Upper lobe of right lung (tissue), 1 donor: ENCODE measurements at places on chromosomes 1 and 21. TPM values are rescaled to one million over a fixed set of nuclear protein-coding genes. Genes with fewer than 3 reads are reported as not detected.

The ARHGEF16 gene
- total RNA-seq: 12.2 TPM

The OR2M3 gene
- total RNA-seq: not detected

The CFHR2 gene
- total RNA-seq: not detected

The MATN1 gene
- not detected for total RNA-seq

The PBXIP1 gene
- 75.7 TPM for total RNA-seq

The TSSK3 gene
- 2.5 TPM for total RNA-seq

The TRIM17 gene
- total RNA-seq: 2.6 TPM

The MCOLN2 gene
- 10.1 TPM for total RNA-seq

The GPA33 gene
- total RNA-seq: 0.90 TPM

The PLA2G4A gene
- 10.7 TPM for total RNA-seq

- peaks cover 10% of the 10 kb centered on the region for H3K4me1 ChIP-seq
- DNase-seq: no peak
- H3K4me3 ChIP-seq: no peak overlapping the region
- H3K36me3 ChIP-seq: peaks cover 56% of the 10 kb centered on the region
- H3K27ac ChIP-seq: no peak overlapping the region
Measured at GRCh38 chr1:19307794-19308508, 4.0 kb downstream of the AKR7A2 start.

DNA sequence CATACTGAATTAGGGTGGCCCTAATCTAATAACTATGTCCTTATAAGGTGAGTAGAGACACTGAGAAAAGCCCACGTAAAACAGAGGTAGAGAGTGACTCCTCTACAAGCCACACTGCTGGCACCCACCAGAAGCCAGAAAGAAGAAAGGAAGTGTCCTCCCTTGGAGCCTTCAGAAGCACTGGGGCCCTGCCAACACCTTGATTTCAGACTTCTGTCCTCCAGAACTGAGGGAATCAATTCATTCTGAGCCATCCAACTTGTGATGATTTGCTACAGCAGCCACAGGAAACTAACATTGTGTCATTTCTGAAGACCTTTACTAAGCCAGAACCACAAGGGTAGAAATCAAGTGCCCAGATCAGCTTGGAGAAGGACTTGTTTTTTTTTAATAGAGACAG, 15.0 kb downstream of the GNB1 start:
- DNase-seq: no peak
- no peaks in the 10 kb centered on the region for H3K27me3 ChIP-seq
- H3K27ac ChIP-seq: no peak overlapping the region
- no peak overlapping the region for H3K4me3 ChIP-seq
- H3K4me1 ChIP-seq: peaks cover 66% of the 10 kb centered on the region

DNA sequence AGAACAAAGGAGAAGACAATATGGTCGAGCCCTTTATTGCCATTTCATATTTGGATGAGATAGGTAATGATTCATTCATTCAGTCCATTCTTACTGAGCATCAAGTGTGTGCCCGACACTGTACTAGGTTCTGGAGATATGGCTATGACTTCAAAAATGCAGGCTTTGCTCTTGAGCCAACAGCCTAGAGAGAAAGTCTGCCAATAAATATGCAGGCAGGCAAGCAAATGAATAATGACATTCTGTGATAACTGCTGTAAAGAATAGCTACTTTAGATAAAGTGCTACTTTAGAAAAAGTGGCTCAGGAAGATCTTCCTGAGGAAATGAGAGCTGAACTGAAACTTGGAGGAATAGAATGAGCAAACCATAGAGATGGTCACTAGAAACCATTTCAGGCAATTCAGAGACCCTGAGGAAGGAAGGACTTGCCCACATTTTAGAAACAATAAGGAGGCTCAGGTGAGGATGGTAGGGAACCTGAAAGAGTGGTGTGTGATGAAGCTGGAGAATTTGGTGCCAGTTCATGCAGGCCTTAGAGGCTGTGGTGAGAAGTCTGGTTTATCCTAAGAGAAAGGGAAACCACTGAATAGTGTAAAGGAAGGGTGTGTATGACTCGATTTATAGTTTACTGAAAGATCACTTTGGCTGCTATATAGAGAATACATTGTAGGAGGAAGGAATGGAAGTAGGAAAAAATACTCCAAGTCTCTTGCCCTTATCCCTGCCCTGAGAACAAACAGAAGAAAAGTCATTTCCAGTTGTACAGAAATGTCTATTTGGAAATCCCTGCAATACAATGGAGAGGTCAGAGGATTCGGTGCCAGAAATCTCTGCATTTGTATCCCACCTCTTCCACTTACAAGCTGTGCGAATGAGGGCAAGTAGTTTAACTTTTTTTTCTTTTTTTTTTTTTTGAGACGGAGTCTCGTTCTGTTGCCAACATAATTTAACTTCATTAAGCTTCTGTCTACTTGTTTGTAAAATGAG, 167.9 kb downstream of the VPS13D start:
- no peak overlapping the region for H3K27ac ChIP-seq
- peaks cover 22% of the 10 kb centered on the region for H3K36me3 ChIP-seq
- H3K27me3 ChIP-seq: no peaks in the 10 kb centered on the region

DNA sequence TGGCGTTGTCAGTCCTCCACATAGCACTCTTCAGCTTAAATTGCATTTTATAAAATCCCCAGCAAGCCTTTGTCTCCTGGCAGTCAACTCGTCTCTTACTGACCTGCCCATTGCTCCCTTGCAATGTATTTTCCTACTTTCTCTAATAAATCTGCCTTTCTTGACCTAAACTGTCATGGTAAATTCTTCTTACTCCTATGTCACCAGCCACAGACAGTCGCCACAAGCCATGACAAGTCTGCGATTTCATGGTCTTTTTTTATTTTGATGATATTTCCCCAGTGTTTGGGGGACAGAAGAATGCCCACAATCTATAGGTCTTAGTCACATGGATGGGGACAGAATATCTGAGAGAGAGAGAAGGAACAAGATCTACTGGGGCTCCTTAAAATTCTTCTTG, 8.4 kb downstream of the IFNAR2 start:
- H3K27me3 ChIP-seq: no peaks in the 10 kb centered on the region
- H3K4me3 ChIP-seq: no peak overlapping the region
- peaks cover 4% of the 10 kb centered on the region for H3K4me1 ChIP-seq
- no peak overlapping the region for H3K27ac ChIP-seq
- H3K36me3 ChIP-seq: no peaks in the 10 kb centered on the region

DNA sequence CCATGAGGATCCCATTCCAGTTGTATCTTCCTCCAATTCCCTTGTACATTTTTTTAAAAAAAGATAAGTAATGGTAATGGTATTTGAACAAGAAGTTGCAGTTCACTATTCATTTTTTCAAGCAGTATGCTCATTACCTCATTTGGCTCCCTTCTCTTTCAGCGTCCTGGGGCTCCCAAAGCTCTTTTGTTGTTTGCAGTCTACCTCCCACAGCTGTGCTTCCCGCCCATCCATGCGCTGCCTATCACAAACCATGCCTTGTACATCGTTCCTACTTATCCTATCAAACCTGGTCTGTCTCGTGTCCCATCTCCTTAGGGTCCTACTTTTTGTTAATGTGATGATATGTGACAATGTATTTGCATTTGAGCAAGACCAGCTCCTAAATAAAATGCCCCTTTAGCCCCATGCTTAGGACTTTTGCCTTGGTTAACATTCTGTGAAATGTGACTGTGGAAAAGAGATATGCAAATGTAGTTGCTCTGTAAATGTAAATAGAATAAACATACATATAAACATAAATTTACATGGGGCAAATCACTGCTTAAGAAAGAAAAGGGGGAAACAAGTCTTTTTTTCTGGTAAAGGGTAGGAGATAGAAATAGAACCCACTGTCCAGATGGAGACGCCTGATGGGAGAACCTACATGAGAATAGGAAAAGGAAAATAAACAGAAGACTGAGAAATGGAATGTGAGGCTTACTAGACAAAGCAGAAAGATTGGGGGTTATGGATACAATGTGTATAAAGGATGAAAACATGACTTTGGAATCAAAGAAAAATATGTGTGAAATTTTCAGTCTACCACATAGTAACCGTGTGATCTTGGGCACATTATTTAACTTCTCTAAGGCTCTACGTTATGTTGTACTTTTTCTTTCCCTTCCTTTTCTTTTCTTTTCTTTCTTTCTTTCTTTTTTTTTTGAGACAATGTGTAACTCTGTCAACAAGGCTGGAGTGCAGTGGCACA, 59.8 kb upstream of the PLXNA2 start:
- no peak for DNase-seq
- peaks cover 9% of the 10 kb centered on the region for H3K4me1 ChIP-seq
- no peaks in the 10 kb centered on the region for H3K36me3 ChIP-seq
- no peak overlapping the region for H3K27ac ChIP-seq
- no peak overlapping the region for H3K4me3 ChIP-seq

DNA sequence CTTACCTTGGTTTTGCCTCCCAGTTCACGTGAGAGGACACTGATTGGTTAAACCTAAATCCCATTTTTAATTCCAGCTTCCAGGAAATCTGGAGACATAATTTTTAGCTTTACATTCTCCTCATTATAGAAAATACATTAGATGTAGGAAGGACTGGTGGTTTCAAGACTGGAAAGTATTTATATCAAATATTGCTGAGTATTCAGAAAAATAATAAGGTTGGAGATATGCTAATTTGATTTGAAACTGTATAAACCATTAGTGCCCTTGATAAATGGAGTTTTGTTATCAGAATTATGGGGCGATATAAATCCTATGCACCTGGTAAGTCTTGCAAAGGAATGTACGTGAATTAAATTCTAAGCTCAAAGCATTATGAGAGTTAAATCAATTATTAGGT, 218.0 kb upstream of the ADGRL4 start:
- H3K27ac ChIP-seq: no peak overlapping the region
- H3K4me3 ChIP-seq: no peak overlapping the region
- H3K27me3 ChIP-seq: no peaks in the 10 kb centered on the region

- no peak overlapping the region for H3K27ac ChIP-seq
- no peaks in the 10 kb centered on the region for H3K36me3 ChIP-seq
- H3K4me3 ChIP-seq: no peak overlapping the region
- H3K4me1 ChIP-seq: no peaks in the 10 kb centered on the region
- no peak for DNase-seq
Measured at GRCh38 chr1:213474054-213474453, 423.0 kb downstream of the RPS6KC1 start.

- H3K36me3 ChIP-seq: no peaks in the 10 kb centered on the region
- H3K4me3 ChIP-seq: no peak overlapping the region
- H3K4me1 ChIP-seq: peaks cover 8% of the 10 kb centered on the region
- no peaks in the 10 kb centered on the region for H3K27me3 ChIP-seq
- DNase-seq: no peak
- no peak overlapping the region for H3K27ac ChIP-seq
Measured at GRCh38 chr1:53104289-53104913, 38.0 kb downstream of the SLC1A7 start.

- no peak overlapping the region for H3K27ac ChIP-seq
- H3K4me3 ChIP-seq: no peak overlapping the region
Measured at GRCh38 chr1:15843826-15844572, 3.5 kb upstream of the SPEN start.

DNA sequence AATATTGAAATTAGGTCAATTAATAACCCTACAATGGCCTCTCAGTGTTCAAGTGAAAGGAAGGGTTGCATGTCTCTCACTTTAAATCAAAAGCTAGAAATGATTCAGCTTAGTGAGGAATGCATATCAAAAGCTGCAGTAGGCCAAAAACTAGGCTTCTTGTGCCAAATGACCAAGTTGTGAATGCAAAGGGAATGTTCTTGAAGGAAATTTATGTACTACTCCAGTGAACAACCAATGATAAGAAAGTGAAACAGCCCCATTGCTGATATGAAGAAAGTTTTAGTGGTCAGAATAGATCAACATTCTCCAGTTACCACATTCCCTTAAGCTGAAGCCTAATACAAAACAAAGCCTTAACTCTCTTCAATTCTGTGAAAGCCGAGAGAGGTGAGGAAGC, 10.0 kb downstream of the MAEL start:
- no peaks in the 10 kb centered on the region for H3K4me1 ChIP-seq
- H3K4me3 ChIP-seq: no peak overlapping the region
- DNase-seq: no peak
- H3K27me3 ChIP-seq: peaks cover 4% of the 10 kb centered on the region
- no peak overlapping the region for H3K27ac ChIP-seq
- no peaks in the 10 kb centered on the region for H3K36me3 ChIP-seq

DNA sequence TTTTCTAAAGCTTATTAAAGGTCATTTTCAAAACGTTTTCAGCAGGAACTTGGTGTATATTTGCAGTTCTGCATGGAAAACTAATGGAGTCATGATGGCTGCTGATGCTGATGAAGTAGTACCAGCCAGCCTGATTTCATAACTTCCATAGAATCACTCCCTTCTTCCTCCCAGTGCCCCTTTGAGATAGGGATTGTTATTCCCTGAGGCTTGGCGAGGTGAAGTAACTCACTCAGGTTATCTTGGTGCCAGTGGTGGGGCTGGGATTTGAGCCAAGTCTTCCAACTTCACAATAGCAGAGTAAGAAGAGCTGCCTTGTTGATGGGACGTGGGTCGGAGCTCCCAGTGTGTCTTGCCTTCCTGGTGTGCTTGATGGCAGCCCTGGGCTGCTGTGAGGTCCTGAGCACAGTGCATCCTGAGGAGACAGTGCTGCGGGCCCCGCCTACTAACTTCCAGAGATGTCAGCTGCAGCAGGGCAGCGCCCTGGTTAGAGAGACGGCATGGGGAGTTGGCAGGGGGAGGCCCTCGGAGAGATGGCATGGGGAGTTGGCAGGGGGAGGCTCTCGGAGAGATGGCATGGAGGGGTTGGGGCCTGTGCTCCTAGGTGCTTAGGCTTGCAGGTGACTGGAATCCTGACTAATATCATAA, 92.6 kb downstream of the PCBP3 start:
- DNase-seq: no peak
- no peak overlapping the region for H3K4me3 ChIP-seq
- H3K4me1 ChIP-seq: no peaks in the 10 kb centered on the region
- no peaks in the 10 kb centered on the region for H3K36me3 ChIP-seq
- no peaks in the 10 kb centered on the region for H3K27me3 ChIP-seq

DNA sequence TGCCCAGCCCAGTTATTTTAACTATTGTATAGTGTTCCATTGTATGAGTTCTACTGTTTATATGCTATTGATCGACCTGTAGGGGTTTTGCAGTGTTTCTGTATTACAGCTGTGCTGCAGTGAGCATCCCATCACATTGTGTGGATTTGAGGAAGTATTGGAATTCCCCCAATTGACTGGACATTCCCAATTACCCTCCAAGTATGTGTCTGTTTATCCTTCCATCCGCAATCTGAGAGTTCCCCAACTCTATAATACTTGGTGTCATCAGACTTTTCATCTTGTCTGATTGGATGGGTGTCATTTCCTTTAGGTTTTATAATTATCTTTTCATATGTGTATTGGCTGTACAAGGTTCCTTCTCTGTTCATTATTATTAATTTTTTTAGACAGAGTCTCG, 27.8 kb downstream of the PSEN2 start:
- no peak for DNase-seq
- no peaks in the 10 kb centered on the region for H3K27me3 ChIP-seq
- no peaks in the 10 kb centered on the region for H3K4me1 ChIP-seq

- no peak overlapping the region for H3K4me3 ChIP-seq
- no peaks in the 10 kb centered on the region for H3K4me1 ChIP-seq
- no peaks in the 10 kb centered on the region for H3K27me3 ChIP-seq
Measured at GRCh38 chr1:62335656-62336055, 16.4 kb upstream of the KANK4 start.

GRCh38 chr1:233569636-233570035, 44.3 kb upstream of the KCNK1 start:
- no peaks in the 10 kb centered on the region for H3K4me1 ChIP-seq
- H3K4me3 ChIP-seq: no peak overlapping the region
- no peaks in the 10 kb centered on the region for H3K36me3 ChIP-seq
- no peaks in the 10 kb centered on the region for H3K27me3 ChIP-seq
- DNase-seq: no peak
